Activated T-cell treated with anti-CD3 and anti-CD28 coated beads, Interleukin-2, amount 50 U/mL, for 72 hours (primary cell): ENCODE measurements at places on chromosomes 12 and 14. TPM values are rescaled to one million over a fixed set of nuclear protein-coding genes. Genes with fewer than 3 reads are reported as not detected.

Gene ACOT6
- not detected for total RNA-seq

DNA sequence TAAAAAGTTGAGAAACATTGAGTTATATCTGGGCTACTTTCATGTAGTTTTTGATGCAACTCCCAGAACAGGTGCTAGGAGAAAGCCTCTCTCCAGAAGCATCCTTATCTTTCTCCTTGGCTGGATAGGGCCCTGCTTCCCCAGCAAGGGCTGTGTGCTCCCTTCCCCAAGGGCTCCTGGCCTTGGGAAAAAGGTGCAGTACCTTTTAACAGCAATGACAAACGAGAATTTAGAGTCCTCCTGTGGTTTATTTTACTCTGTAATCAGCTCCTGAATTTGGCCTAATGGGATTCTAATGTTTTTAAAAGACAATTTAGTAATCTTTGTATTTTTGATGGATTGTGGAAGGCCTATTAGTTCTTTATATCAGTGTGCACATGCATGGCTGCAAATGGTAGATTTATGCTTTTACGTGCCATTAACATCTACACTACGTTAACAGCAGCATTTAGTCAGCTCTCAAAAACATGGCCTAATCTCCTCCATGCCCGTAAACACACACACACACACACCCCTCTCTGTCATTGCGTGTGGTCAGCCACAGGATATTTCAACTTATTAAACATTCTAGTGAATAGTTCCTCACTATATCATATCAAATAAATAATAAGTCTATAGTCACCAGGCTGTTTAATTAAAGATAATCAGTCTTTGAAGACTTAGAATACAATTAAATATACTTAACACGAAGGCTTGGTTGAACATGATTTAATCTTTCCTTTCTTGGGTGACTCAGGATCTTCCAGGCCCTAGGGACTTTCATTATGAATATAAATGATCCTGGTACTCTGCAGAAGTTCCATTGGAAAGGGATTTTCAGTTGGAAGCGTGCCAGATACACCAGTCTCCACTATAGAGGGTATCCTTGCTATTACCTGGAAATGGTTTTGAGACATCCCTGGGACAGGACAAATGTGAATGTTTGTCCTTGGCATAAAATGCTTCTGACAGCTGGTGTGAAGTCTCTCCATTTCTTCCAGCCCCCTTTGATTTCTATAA lies 181.4 kb upstream of the PWP1 start:
- DNase-seq = no peak

DNA sequence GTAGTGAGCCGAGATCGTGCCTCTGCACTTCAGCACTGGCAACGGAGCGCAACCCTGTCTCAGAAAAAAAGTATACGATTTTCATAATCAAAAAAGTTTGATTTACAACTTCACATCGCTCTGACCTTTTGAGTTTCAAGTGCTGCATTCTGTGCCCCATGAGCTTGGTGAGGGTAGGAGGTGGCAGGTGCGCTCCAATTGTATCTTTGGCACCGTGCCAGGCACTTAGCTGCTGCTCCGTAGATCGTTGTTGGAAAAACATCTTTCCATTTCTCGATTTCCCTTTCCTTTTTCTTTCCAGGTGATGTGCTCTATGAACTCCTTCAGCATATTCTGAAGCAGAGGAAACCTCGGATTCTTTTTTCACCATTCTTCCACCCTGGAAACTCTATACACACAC lies 203.7 kb downstream of the ETV6 start:
- no peak for DNase-seq

Gene RNF31
- 90.6 TPM for total RNA-seq

GRCh38 chr12:18580706-18581105 lies 157.1 kb downstream of the PLCZ1 start:
- no peak for DNase-seq

- DNase-seq = no peak
Observed at GRCh38 chr12:46522071-46522470, 149.5 kb upstream of the SLC38A2 start.
